Osteoblast (primary cell): ENCODE measurements at places on chromosomes 1 and 21. TPM values are rescaled to one million over a fixed set of nuclear protein-coding genes. Genes with fewer than 3 reads are reported as not detected.

Gene OR2W3
- total RNA-seq: 1.1 TPM in 1 of 2 replicates, not detected in the other

Gene SHISA4
- total RNA-seq: 25.3 and 27.1 TPM in 2 replicates

Gene BSND
- not detected in 2 replicates for total RNA-seq

Gene IGFN1
- under 0.01 TPM in 2 replicates for total RNA-seq

Gene PTPN22
- 1.1 and 1.8 TPM in 2 replicates for total RNA-seq

Gene PRR9
- total RNA-seq: not detected in 2 replicates

Gene DNAH14
- 25.0 and 31.8 TPM in 2 replicates for total RNA-seq

Gene ACP6
- total RNA-seq: 6.9 and 9.1 TPM in 2 replicates

DNA sequence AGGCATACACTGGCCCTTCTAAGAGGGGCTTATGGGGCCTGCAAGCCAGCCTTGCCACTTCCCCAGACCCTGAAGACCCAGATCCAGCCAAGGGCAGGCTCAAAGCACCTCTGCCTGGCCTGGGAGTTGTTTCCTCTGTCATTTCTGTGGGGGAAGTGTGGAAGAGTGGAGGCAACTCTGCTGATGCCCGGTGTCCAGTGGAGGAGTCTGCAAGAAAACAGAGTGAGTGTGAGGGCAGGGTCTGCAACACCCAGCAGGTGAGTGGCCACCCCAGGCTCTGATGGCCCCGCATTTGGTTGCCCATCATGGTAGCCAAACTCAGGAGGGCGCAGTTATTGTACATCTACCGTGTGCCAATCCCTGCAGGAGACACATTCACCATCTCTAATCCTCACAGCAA lies 8.4 kb downstream of the CLEC20A start:
- peak; percentile 74 for DNase-seq
- no peak overlapping the region for H3K27ac ChIP-seq
- H3K27me3 ChIP-seq: no peaks in the 10 kb centered on the region
- H3K4me3 ChIP-seq: no peak overlapping the region

DNA sequence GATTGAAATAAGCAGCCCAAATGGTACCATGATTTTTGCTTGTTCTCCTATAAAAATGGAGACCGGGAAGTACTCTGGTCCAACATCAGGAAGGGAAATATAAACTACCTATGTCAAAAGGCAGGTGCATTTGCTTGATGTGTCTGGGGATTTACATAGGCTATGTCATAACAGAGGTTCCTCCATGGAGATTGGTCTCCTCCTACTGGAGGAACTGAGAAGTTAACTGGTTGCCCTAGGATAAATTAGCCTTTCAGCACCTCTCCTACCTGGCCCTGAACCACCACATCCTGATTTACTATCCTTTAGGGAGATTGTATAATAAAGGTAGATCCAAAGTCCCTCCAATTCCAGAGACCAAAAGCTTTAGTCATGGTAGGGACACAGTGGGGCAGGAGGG lies 1109.3 kb upstream of the B3GALT2 start:
- no peak for DNase-seq
- H3K27me3 ChIP-seq: no peaks in the 10 kb centered on the region
- no peak overlapping the region for H3K27ac ChIP-seq
- no peaks in the 10 kb centered on the region for H3K4me1 ChIP-seq
- H3K4me3 ChIP-seq: no peak overlapping the region

- H3K36me3 ChIP-seq: no peaks in the 10 kb centered on the region
- no peaks in the 10 kb centered on the region for H3K27me3 ChIP-seq
These were observed 4.2 kb downstream of the SLAMF7 start for GRCh38 chr1:160743266-160743665.

DNA sequence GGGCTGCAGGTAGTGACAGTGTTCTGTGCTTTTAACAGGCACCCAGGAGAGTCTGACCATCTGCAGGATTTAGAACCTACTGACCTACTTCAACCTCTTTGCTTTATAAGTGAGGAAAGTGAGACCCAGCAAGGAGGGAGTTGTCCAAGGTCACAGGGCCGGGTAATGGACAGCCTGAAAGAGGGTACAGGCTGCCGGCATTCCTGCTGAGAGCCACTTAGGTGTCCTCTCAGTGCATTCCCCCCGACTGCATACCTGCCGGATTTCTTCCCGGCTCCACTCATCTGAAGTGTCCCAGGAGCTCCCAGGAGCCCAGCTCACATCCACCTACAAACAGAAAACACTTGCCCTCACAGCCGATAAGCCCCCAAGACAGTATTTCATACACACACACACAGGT lies 13.9 kb downstream of the PHLDA3 start:
- H3K27ac ChIP-seq: peak overlapping the region; percentile 100
- no peak overlapping the region for H3K4me3 ChIP-seq
- H3K4me1 ChIP-seq: peaks cover 67% of the 10 kb centered on the region

DNA sequence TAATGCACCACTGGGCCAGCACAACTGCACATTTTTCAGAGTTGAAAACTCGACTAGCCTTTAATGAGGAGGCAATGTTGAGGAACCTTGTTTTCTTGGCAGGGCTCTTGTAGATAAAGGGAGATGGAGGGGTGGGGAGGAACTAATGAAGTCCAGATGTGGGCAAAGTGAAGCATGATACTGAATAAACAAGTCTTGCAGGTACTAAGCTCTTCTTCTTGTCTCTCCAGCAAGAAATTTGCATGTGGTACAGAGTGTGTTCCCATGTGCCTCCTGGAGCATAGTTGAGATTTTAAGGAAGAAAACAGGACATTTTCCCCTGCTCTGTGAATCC lies 47.0 kb downstream of the PLPP3 start:
- no peaks in the 10 kb centered on the region for H3K4me1 ChIP-seq
- H3K4me3 ChIP-seq: no peak overlapping the region
- H3K36me3 ChIP-seq: peaks cover 51% of the 10 kb centered on the region
- no peak overlapping the region for H3K27ac ChIP-seq

DNA sequence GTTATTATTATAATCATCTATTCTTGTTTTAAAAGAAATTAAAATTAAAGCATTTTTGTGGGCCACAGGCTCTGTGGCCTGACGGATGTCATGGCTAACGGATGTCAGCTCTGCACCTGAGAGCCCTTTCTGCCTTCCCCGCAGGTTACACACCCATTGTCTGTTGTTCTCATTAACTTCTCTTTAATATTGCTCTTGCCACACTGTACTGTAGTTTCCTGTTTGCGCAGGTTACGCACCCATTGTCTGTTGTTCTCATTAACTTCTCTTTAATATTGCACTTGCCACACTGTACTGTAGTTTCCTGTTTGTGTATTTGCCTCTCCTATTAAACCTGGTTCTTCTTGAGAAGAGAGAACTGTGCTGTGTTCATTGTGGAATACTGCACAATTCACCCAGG lies 294.4 kb upstream of the PLXNA2 start:
- H3K4me1 ChIP-seq: no peaks in the 10 kb centered on the region
- DNase-seq: no peak
- no peaks in the 10 kb centered on the region for H3K36me3 ChIP-seq
- no peaks in the 10 kb centered on the region for H3K27me3 ChIP-seq

- H3K4me3 ChIP-seq: no peak overlapping the region
These were observed 25.8 kb downstream of the PRDM2 start for GRCh38 chr1:13725714-13726175.

DNA sequence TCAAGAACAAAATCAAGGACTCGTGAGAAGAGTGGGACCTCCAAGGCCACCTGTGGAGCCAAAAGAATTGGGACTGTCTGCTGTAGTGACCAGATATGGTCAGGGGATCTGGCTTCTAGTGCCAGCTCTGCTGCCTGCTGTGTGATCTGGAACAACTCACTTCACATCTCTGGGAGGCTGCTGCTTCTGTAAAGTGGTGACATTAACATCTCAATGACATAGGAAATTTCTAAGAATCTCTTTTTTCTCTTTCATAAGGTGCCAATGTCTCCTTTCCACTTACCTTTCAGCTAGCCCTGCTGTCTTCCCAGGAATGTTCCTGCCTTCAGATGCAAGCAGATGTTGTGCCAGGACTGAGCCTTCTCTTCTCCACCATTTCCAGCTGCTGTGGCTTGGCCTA lies 5.0 kb upstream of the SRSF4 start:
- no peak for DNase-seq
- no peaks in the 10 kb centered on the region for H3K36me3 ChIP-seq
- no peaks in the 10 kb centered on the region for H3K27me3 ChIP-seq
- H3K27ac ChIP-seq: no peak overlapping the region

DNA sequence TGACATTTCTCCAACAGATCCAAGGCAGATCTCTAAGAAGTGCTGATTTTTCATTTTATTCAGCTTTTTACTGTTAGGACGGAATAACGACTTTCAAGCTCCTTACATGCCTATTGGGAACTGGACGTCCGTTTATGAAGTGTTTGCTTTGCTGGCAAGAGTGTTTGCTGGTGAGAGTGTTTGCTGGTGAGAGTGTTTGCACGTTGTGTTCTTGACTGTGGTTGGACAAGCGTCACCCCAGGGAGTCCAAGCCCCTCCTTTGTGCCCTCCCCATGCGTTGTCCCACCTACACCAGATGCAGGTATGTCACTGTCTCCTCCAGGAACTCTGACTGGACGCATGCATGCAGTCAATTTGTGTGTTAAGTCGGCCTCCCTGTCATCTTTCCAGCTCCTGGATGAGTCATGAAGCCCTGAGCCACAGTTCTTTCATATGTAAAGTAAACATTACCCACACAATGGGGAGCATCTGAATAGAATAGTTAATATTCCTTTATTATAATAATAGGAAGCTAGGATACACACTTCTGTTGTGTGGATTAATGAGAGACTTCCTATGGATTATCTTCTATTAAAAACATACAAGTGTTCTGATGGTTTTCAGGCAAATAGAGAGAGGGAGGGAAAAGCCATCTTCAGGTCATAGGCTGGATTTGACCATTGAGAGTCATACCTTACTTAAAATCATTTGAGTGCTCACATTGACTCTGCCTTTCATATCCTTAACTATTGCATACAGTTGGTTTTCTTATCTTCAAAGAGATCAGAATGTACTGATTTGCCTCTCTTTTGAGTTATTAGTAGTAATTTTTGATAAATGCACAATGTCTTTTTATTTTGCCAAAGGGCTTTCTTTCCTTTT lies 119.2 kb downstream of the GALNT2 start:
- H3K27me3 ChIP-seq: no peaks in the 10 kb centered on the region
- H3K36me3 ChIP-seq: peaks cover 3% of the 10 kb centered on the region
- peak; percentile 81 for DNase-seq
- peak overlapping the region; percentile 57 for H3K27ac ChIP-seq
- peaks cover 23% of the 10 kb centered on the region for H3K4me1 ChIP-seq
